ENCODE measurements at places on chromosomes 3 and 15.

DNA sequence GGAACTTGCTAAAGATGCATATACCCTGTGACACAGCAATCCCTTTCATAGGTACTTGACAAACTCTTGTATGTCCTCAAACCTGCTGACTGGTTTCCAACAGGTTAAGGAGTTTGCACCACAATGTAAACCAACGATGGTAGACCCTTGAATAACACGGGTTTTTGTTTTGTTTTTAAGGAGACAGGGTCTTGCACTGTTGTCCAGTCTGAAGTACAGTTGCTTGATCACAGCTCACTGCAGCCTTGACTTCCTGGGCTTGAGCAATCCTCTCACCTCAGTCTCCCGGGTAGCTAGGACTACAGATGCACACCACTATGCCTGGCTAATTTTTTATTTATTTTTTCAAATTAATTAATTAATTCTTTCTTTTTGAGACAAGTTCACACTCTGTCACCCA is 23.3 kb downstream of the SIN3A start:
- no peak for DNase-seq

DNA sequence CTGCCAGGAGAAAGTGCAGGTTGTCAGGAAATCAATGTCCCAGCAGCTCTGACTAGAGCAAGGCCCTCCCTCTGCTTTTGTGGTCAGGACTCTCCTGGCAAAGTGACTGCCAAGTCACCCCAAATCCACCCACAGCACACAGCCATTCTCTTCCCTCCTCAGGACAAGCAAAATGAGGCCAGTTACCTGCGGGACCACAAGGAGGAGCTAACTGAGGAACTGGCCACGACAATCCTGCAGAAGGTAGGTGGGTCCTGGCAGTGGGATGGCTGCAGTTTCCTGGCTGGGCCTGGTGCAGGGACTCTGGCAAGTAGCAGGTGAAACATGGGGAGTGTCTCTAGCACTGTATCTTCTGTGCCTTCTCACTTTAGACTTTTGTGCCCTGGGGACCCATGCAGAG is 142.5 kb upstream of the EIF1B start:
- DNase-seq: no peak

DNA sequence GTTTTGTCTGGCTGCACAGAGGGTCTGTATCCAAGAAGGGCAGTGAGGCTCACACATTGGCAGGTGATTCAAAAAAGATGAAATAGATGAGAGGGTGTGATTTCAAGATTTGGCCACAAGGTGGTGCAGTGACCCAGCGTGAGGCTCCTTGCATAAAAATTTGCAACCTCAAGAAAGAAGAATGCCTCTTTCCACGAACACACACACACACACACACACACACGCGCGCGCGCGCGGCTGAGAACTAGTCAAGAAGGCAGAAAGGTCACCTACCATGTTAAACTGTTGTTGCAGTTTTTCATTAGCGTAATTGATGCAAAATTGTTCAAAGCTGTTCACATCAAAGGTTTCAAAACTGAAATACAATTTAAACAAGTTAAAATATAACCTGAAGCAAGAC is 39.2 kb downstream of the MYO5C start:
- DNase-seq: peak; percentile 59

GRCh38 chr3:159480046-159480445 is 508.6 kb upstream of the IL12A start:
- no peak for DNase-seq

DNA sequence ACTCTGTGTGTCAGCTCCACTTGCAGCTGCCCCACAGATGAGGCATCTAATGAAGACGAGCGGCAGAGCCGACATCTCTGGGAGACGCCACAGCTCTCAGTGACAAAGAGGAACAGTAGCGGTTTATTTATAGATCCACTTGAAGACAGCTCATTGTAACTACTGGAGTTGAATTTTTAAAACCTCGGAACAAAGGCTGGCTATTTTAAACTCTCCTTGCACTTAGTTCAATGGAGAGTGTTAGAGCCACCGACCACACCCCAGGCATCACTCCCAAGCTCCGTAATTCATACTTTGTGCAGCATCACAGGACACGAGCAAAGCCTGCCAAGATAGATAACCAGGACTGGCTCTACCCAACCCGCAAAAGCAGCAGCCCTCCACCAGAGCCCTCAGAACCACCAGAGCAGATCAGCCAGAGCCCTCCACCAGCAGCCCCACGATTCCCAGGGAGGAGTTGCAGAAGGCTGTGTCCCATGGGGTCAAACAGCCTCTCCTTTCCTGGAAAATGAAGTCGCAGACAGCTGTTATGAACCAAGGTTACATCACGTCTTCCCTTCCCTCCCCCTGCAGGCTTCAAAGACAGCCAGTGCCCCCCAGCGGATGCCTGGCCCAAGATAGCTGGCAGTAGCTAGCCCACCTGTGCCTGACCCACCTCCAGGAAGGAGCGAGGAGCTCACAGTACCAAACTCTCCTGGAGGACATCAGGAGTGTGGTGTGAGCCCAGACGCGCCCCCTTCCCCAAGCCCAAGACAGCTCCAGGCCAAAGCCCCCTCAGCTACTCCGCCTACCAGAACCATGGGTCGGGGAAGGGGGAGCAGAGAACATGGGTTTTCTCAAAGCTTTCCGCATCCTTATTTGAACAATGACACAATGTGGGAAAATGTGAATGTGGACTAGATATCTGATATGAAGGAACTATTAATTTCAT is 45.7 kb downstream of the POC1A start:
- peak; percentile 46 for DNase-seq

GRCh38 chr3:11498646-11499045 is 145.1 kb downstream of the VGLL4 start:
- DNase-seq: no peak

DNA sequence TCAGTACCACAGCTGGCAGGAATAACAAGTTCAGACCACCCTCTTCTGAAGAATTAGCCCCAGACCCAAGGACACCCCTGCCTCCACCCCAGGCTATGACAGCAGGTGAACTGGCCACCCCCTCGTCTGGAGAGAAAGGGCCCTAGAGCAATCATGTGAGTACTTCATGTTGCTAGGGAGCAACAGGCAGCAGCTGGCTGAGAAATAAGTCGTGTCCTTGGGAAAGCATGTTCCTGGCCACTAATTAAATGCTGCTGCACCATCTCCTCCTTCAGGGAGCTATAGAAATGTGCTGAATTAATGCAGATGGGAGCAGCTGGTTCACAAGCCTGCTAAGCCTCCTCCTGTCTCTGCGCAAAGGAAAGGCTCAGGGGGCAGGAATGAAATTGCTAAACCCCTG is 31.5 kb downstream of the MRPS11 start:
- no peak for DNase-seq

GRCh38 chr3:51735039-51735438 is 28.2 kb downstream of the GRM2 start:
- no peak for DNase-seq

GRCh38 chr3:32502946-32503286 is 264 bp upstream of the CMTM6 start:
- no peak for DNase-seq

DNA sequence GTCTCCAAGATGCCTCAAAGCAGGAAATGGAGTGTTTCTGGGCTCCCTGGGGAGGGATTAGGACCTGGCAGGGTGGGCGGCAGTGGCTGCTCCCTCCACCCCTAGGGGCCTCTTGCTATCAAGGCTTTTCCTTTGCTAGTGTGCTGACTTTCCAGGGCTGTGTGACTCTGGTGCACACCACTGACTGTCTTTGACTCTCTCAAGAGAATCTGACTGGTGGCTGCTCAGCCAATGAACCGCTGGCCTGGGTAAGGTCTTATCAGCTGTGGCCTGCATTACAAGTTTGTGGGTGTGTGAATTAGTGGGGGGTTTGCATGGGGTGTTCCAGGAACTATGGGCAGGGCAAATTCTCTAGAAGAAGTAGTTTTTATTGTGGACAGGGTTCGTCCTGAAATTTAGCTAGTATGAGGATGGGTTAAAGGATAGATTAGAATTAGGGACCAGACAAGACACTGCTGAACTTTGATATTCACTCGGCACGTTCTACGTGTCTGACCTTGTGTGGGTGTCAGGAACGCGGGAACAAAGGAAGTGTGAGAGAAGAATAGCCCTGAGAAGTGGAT is 29.5 kb downstream of the SIAH2 start:
- no peak for DNase-seq

DNA sequence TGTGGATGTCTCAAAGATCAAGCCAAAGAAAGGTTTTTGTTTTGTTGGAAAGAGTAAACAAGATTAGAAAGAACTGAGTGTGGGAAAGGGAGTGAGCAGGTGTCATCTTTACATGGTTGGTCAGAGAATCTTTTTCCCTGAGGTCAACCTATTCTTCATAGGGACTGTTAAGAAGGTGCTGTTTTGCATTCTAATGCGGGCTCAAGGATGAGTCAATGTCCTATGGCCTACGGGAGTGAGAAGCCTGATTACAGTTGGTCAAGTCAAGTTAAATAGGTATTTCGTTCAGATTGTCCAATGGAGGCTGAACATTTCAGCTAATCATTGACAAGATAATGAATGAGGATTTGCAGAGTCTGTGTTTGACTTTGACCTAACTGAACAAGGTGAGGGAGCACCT is 491.2 kb upstream of the PDZRN3 start:
- no peak for DNase-seq

DNA sequence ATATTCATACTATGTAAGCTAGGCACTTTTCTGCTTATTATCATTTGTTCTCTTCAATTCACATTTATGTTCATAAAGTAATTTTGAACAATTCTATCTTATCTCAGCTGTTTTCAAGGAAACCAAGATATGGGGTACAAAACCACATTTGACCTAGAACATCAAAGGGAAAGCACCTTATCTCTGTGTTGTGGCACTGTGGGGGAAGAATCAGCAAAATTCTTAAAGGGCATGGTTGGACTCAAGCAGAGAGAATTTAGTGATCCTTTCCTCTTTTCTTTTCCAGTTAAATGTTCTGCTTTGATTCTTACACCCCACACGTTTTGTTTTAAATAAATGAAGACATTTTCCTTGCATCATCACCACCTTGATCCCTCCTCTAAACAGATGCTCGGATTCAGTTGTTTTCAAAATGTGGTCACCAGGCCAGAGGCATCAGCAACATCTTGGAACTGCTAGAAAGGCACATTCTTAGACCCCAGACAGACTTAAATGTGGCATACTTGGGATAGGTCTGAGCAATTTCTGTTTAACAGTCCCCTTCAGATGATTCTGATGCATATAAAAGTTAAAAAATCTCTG is 128.4 kb upstream of the TP63 start:
- DNase-seq: no peak

GRCh38 chr3:30166535-30166934 is 439.9 kb upstream of the TGFBR2 start:
- no peak for DNase-seq

- no peak for DNase-seq
These were observed 19.4 kb upstream of the ALPK3 start for GRCh38 chr15:84797801-84798200.

GRCh38 chr3:42799376-42799775 is 4.9 kb downstream of the HIGD1A start:
- DNase-seq: no peak

GRCh38 chr3:105401254-105401653 is 34.5 kb downstream of the ALCAM start:
- no peak for DNase-seq

GRCh38 chr3:149377408-149378364 is at the start of gene TM4SF1:
TM4SF1 (minus strand) TSS chr3:149377649; CDS start chr3:149377547, 102 bp downstream.
- peak; percentile 70 for DNase-seq

DNA sequence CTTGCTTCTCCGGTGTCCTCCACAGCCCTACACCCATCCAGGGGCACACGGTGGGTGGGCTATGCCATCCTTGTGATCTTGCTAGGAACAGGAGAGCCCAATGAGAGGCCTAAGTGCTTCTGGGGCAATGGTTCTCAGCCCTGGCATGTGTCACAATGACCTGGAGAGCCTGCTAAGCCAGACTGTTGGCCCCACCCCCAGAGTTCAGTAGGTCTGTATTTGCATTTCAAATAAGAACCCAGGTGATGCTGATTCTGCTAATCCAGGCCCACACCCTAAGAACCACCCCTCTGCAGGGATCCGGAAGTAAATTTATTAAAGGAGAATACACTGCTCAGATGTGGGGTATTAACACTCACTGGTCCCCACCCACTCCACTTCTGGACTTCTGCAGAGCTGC is 57.9 kb downstream of the RORA start:
- DNase-seq: no peak

GRCh38 chr3:43997788-43998369 is 243.8 kb upstream of the TOPAZ1 start:
- no peak for DNase-seq
